ENCODE measurements at places on chromosomes 7 and 10. TPM values are rescaled to one million over a fixed set of nuclear protein-coding genes. Genes with fewer than 3 reads are reported as not detected.

Gene NPC1L1
- total RNA-seq: 0.16 TPM

Gene SPDYE1
- total RNA-seq: not detected

Gene DOCK4
- total RNA-seq: 13.3 TPM

Gene PNLIPRP1
- 0.68 TPM for total RNA-seq

Gene ADAMTS14
- 2.1 TPM for total RNA-seq

Measured in WTC11 (cell line).